GM10248 (cell line): ENCODE measurements at places on chromosomes 1 and 21.
A peak's percentile ranks its signal among the peaks of the same experiment; 100 is the strongest.

- no peak for DNase-seq
These were observed 176.7 kb downstream of the TTLL7 start for GRCh38 chr1:83822208-83822607.

GRCh38 chr1:31515056-31515775, 61.1 kb upstream of the TINAGL1 start:
- DNase-seq, result no peak

DNA sequence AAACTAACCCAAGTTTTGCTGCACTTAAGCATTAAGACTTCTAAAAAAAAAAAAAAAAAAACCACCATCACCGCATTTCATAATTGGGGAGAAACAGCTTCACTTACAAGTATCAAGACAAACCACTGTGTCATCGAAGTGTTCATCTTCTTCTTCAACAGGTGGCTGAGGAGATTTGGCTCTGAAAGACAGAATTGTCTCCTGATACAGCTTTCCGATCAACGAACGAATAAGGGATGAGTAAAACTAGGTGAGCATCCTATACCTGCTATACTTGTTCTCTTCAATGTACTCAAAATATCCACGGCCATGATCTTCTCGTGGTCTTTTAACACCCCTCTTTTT, 2.0 kb downstream of the HNRNPU start:
- no peak for DNase-seq

GRCh38 chr1:226498640-226499008, 49.9 kb upstream of the STUM start:
- no peak for DNase-seq

GRCh38 chr1:21263653-21264225, 26.5 kb downstream of the ECE1 start:
- DNase-seq, result no peak

DNA sequence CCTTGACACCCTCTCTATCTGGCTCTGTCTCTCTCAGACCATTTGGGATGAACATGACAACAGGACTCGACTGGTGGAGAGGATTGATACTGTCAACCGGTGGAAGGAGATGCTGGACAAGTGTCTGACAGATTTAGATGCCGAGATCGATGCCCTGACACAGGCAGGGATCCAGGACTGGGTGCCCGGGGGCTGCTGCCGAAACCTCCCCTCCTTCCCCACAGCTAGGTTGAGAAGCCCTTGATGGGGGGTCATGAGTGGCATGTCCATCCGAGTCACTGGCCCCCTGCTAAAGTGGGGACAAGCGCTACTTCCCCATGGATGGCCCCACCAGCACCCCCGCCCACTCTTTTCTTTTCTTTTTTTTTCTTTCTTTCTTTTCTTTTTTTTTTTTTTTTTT, 1.2 kb downstream of the TEKT2 start:
- DNase-seq, result no peak

DNA sequence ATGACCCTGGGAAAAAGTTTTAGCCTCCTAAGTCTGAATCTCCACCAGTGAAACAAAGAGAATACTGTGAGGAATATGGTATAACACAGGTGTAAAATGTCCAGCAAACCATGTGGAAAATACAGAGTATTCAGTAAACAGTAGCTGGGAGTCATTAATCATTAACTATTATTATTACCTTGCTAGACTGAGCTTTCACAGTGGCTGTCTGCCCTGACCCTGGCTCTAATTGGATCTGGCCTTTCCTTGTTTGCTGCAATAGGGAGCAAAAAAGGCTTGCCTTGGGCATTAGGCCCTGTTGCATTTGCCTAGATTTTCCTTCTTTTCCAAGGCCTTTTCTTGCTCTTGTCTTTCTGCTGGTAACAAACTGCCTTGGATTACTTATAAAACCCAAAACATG, 179.1 kb upstream of the BEND5 start:
- no peak for DNase-seq

DNA sequence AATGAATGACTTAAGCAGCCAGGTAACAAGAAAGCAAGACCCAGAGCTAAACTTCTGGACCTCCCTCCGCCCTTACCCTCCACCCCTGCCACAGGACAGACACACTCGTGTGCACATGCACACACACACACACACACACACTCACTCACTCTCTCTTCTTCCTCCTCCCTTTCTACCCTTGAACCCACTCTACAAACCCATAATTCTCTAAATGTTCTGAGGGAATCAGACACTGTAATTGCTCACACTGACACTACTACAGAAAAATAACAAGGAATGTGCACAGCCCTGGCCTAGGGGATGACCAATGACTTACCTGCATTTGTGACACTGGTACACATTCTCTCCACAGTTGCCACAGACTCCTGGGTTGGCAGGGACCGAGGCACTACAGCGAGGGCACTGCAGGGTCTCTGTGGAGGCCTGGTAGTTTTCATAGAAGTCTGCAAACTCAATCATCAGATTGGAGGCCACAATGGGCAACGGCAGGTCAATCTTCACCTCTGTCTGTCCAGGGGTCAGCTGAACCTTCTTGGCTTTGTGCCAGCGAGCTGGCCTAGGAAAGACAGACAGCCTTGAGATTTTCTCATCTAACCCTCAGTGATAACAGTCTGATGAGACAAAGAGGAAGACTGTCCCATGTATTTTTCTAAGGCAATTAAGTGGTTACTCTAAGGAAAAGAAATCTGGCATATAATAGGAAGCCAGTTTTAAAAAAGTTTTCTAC, 94.8 kb downstream of the UBR4 start:
- DNase-seq, result no peak

GRCh38 chr1:188584119-188584518, 1755.4 kb downstream of the PLA2G4A start:
- no peak for DNase-seq

- no peak for DNase-seq
These were observed 4.8 kb upstream of the ZNF687 start for GRCh38 chr1:151277249-151277648.

DNA sequence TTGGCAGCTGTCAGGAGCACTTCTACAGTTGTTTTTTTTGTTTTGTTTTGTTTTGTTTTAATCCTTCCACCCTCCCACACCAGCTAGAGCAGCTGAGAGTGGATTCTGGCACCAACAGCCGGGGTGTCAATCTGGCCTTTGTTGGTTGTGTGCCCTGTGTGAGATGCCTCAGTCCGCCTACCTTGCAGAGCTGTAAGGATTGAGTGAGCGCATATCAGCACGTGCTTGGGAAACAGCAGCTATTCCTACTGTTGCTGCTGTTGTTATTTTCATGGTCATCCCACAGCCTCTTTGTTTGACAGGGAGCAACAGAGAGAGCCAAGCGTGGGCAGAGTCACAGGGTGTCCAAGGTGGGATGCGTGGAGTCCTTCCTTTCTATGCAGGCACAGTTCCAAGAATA, 50.4 kb downstream of the PGBD5 start:
- no peak for DNase-seq

GRCh38 chr1:240194120-240194519, 102.4 kb downstream of the FMN2 start:
- no peak for DNase-seq

DNA sequence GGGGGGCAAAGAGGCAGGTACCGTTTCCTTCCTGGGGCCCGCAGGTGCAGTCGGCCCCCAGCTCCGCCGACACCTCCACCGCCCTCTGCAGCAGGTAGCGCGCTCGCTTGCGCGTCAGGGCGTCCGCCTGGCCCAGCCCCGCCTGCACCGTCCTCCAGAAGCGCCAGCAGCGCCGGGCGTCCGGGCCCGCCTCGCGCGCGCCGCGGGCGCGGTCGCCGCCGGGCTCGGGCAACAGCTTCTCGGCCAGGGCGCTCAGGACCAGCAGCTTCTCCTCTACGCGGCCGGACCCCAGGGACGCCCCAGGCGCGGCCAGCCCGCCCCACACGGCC, 863 bp downstream of the TARBP1 start:
- DNase-seq, result peak; percentile 77

- no peak for DNase-seq
These were observed 1.1 kb upstream of the LMNA start for GRCh38 chr1:156113282-156113950.

DNA sequence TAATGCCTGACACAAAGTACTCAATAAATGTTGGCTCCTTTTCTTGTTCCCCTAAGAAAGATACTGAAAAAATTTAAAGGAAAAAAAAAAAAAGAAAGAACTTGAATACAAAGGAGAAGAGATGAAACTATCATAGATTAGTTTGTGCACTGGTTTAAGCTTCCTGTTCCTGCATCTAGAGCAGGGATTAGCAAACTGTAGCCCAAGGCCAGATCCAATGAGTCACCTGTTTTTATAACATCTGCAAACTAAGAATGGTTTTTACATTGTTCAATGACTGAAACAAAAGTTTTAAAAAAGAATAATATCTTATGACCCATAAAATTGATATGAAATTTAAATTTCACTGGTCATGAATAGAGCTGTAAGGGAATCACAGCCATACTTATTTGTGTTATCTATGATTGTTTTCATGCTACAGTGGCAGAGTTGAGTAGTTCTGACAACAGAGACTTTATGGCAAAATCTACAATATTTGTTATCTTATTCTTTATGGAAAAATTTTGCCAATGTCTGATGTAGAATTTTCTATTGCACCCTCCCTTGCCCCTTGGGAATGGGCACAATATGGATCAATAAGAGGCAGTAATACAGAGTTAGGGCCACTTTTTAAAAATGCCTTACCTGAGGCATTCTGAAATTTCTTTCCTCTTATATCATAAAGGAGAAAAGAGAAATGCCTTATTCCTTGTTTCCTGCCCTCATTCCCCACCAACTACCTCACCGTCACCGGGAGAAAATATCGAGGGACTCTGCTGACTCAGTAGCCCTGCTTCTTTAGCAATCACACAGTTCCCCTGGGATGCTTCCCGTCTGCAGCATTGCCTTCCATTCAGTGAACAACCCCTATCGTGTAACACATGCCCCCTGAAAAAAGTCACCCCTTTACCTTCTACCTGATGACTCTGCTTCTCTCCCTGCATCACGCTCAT, 50.6 kb downstream of the WDR64 start:
- DNase-seq, result no peak

- peak; percentile 45 for DNase-seq
These were observed 1.2 kb upstream of the ATF3 start for GRCh38 chr1:212607206-212607912.

DNA sequence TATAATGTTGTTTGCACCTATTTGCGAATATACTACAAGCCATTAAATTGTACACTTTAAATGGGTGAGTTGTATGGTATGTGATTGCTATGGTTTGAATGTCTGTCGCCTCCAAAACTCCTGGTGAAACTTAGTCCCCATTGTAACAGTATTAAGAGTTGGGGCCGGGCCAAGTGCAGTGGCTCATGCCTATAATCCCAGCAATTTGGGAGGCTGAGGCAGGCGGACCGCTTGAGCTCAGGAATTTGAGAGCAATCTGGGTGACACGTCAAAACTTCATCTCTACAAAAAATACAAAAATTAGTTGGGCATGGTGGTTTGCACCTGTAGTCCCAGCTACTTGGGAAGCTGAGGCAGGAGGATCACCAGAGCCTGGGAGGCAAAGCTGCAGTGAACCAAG, 12.0 kb upstream of the SIM2 start:
- DNase-seq, result no peak

DNA sequence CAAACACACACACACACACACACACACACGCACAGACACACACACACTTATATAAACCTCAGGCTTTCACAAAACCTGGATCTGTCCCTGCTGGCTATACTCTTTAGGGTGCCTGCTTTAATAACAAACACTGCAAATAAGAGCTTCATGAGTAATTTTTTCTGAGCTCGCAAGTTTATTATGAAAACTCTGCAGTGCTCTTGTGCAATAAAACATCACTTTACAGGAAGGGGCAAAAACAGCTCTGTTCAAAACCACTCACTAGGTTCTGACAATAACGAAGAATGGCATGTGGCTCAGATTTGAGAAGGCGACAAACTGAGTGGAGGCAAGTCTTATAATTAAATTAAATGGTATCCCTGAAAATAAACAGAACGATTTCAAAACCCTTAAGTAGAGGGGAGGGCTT, 42.6 kb upstream of the CTPS1 start:
- no peak for DNase-seq

- no peak for DNase-seq
These were observed 113.3 kb upstream of the DPT start for GRCh38 chr1:168842306-168842705.

DNA sequence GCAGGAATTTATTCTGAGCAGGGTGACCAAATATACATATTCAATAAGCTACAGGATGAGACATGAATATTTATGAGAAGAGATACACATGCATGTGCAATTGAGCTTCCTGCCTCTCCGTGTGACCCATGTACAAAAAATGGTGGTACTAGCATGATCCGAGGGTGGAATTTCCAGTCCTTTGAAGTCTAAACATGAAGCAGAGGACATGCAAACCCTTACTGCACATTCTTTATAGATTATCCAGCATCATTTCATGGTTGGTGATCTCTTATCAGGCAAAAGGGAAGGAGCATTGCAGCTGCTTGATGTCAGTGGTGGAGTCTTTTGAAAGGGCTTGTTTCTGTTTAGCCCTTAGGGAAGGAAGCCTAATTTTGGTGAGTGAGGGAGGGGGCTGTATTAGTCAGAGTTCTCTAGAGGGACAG, 448.6 kb downstream of the SETD4 start:
- DNase-seq, result no peak

- DNase-seq, result no peak
These were observed 407.9 kb downstream of the PLA2G4A start for GRCh38 chr1:187236676-187237075.

DNA sequence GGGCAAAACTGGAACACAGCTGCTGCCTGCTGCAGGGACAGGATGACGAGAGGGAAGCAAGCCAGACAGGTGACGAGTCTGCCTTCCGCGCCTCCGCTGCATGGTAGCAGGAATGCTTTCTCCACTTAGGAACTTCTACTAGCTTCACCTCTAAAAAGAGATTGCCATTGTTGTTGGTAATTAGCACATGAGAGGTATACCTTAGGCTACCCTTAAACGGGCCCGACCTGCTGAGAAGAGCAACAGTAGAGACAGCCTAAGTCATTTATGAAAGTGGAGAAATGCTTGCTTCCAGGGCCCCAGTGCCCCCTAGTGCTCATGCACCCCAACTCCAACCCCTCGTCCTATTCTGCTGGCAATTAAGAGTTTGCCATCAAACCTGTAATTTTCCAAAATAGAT, 96.9 kb upstream of the AKT3 start:
- peak; percentile 28 for DNase-seq

DNA sequence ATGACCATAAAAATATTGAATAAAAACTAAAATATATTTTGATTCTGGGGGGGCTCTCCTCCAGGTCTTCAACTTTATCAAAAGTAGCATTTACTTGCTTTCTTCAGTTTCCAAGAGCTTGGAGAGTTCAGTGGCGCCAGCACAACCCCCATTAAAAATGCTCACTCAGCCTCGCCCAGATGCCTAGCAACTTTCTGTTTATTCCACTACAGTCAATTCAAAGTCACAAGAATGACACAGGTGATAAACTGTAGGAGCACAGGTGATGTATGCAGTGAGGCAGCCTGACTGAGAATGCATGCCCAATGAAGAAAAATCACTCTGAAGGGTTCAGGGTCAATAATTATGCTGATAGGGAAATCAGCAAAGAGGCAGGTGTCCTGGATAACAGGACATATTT, 159.4 kb upstream of the ATP1B1 start:
- DNase-seq, result no peak

GRCh38 chr1:3831689-3832088, 25.3 kb downstream of the CEP104 start:
- no peak for DNase-seq
